ENCODE measurements at places on chromosomes 5 and 9. TPM values are rescaled to one million over a fixed set of nuclear protein-coding genes. Genes with fewer than 3 reads are reported as not detected.

- no peak for DNase-seq
These were observed 316.3 kb upstream of the POU5F2 start for GRCh38 chr5:94057655-94058054.

DNA sequence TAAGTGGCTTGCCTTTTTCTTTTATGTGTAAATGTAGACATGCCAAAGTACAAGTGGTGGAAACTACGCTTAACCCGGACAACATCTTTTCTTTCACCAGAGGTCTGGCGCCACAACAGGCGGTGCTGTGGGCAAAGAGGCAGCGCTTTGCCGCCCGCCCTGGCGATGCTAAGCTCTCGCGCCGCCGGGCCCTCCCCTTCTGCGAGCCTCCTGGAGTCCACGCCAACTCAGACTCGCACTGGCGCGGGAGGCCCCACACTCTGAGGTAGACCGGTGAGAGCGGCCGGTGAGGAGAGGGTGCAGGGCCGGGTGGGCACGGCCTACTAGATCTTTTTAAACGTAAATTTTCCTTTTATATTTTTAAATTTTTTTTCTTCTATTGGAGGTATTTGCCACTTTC, 2253.1 kb upstream of the C9orf72 start:
- DNase-seq, result no peak

Gene LCN10
- 0.30 TPM for total RNA-seq

- DNase-seq, result no peak
These were observed 148.2 kb downstream of the C9orf50 start for GRCh38 chr9:129472651-129473102.

DNA sequence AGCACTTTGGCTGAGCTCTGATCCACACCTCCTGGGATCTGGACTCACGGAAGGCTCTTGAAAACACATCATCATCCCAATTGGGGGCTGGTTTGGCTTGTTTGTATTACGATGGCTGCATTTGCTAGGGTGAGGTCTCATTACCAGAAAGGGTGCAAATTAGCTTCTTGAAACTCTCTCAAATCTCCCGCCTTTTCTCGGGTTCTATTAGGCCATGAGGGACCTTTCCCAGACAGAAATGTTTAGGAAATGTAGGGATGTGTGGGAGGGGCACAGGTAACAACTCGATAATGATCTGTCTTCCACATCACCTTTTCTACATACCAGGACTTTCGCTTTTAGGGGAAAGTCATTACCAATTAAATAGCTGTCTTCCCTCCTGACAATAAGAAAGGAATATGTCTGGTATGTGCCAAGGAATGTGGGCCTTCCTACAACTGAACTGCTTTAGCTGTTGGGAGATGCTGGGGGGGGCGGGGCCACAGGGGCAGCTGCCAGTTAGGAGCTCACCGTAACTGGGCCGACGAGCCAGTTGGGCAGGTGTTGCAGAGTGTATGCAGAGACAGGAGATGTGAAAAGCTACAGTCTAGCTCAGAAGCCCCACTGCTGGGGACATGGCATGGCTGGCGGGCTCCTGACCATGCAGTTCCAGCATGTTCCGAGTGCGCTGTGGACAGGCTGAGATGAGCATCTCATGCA, 71.2 kb downstream of the AK8 start:
- DNase-seq, result no peak

DNA sequence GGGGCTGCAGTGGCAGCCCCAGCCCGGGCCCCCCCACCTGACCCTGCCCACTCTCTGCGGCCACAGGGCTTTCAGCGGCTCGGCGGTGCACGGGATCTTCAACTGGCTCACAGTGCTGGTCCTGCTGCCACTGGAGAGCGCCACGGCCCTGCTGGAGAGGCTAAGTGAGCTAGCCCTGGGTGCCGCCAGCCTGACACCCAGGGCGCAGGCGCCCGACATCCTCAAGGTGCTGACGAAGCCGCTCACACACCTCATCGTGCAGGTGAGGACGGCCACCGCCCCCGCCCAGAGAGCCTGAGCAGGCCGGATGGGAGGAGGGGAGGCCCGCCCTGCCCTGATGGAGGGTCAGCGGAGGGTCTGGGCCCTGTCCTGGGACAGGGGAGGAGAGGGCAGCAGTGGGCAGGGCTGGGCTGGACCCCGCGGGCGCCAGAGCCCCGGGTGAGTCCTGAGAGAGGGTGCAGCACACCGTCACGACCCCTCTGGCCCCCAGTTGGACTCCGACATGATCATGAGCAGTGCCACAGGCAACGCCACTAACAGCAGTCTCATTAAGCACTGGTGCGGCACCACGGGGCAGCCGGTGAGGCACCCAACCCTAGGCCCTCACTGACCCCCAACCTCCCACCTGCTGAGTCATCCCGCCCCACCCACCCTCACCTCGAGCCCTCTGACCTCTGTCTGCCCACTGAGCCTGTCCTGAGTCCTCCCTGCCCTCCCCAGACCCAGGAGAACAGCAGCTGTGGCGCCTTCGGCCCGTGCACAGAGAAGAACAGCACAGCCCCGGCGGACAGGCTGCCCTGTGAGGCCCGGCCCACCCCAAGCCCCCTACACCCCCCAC, 2.7 kb downstream of the SLC34A3 start:
- no peak for DNase-seq

DNA sequence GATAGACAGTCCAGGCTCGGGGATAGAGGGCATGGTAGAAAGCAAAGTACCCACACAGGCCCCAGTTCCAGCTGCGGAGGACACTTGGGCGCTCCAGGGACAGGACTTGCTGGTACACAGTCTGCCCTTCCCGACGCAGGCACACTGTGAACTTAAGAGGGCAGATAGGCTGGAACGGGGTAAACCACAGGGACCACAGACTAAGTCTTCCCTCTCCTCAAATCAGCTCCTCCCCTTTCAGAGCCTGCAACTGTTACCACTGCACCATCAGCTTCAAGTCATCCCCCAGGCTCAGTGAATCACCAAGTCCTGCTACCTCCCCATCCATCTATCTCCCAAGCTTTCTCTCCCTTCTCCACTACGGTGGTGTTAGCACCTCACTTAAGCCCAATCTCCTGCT, 7.3 kb downstream of the GBA2 start:
- no peak for DNase-seq

Gene CD72
- 7.9 TPM for total RNA-seq

Gene SMIM32
- not detected for total RNA-seq

GRCh38 chr9:110745676-110746075, 77.1 kb downstream of the MUSK start:
- no peak for DNase-seq

DNA sequence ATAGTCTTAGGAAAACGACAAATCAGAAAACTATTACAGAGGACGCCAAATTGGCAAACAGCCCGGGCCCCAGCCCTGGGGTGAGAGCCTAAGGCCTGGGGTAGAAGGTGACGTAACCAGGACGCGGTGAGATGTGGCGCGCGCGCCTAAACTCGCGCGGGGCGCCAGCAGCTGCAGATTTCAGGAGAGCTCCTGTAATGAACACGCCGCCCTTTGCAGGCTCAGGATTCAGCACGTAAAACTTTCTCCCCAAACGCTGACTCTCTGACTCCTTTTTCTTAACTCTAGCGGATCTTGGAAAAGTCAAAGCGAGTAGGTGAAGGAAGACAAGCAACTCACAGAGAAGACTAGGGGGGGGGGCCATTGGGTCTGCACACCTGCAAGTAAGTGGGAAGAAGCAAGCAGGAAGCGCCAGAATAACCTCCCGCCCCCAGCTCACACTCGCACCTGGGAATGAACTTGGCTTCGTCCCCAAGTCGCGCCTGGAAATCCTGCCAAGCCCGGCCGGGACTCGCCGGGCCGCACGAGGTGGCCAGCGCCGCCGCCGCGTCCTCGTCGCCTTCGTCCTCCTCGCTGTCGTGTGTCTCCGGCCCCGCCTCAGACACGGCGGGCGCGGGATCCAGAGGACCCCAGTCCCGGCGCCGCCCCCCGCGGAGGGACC, 822 bp downstream of the RASEF start:
- no peak for DNase-seq

DNA sequence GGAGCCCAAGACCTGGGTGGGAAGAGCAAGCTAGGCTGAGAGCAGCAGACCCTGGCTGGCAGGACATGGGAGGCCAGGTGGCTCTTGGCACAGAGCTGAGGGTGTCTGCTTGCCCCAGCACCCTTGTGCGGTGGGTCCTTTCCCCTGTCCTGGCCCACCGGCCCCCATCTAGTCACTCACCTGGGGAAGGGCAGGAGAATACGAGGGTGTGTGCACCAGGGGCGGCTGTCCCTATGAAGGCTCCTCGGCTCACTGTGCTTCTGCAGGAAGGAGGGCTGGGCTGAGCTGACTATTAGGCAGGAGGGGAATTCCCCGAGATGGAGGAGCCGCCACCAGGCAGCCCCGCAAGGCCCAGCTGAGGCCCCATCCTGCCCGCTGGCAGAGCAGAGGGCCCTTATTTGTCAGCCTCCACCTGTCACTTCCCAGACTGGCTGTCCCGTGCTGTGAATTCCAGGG, 6.1 kb upstream of the TNIP1 start:
- DNase-seq, result peak; percentile 79

DNA sequence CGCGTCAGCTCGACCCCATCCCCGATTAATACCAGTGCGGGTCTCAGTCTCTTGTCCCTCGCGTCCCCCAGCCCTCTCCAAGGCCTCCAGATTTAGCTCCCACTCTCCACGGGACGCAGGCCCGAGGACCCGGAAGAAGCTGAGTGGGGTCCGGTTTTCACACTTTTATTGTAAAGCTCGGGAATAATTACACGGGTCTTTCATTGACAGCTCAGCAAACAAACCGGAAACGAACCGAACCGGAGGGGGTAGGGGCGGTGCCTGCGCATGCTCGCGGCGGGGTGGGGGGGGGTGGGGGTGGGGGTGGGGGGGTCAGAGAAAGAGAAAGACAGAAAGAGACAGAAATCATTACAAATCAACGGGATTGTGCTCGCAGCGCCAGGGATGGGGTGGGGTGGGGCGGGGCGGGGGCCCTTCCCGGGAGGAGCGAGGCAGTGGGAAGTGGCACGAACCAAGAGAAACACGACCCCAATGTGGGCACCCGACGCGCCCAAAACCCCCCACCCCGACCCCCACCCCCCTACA, 27.9 kb downstream of the PCDH1 start:
- DNase-seq, result peak; percentile 58

Gene TEX48
- total RNA-seq, result not detected

- DNase-seq, result no peak
These were observed 18.0 kb downstream of the AMBP start for GRCh38 chr9:114060070-114060469.

- no peak for DNase-seq
These were observed 7.3 kb downstream of the JMY start for GRCh38 chr5:79243224-79243623.

DNA sequence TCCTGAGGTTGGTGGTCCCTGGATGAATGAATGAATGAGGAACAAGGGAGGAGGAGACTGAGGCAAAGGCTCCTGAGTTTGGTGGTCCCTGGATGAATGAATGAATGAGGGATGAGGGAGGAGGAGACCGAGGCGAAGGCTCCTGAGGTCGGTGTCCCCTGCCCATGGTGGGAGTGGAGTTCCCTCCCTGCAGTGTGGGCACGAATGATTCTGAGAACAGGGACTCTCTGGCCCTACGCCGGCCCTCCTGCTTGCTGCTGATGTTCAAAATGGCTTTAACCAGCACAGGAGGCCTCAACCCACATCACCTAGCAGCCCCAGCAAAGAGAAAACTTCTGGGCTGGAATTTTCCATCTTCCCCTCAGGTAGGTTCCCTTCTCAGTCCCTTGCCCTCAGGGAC, 377.8 kb downstream of the IRX2 start:
- DNase-seq, result no peak

DNA sequence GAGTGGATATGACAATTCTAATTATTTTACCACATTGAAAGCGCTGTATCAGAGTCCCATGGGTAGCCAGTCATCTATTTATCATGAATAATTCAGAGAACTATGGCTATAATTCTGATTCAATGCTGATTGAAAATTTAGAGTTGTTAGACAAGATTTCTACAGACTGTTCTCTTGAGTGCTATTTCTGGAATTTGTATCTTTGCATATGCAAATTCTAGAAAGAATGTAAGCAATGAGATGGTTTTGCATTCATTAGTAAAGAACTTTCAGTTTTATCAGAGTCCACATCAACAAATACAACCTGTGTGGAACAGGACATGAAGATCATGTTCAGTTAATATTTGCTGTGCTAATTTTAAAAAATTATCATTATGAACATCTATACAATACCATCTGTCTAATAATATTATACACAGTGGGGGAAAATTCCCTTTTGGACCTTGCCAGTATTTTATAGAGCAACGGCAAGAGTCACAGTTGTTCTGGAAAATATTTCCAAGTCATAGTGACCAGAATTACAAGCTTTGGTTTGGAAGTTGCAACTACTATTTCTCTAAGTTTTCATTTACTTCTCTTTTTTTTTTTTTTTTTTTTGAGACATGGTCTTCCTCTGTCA, 372.7 kb upstream of the PTGER4 start:
- no peak for DNase-seq

Gene MAMDC2
- total RNA-seq, result 0.10 TPM

- DNase-seq, result no peak
These were observed 1.3 kb downstream of the PLGRKT start for GRCh38 chr9:5436441-5436840.

Gene INSL4
- total RNA-seq, result not detected

DNA sequence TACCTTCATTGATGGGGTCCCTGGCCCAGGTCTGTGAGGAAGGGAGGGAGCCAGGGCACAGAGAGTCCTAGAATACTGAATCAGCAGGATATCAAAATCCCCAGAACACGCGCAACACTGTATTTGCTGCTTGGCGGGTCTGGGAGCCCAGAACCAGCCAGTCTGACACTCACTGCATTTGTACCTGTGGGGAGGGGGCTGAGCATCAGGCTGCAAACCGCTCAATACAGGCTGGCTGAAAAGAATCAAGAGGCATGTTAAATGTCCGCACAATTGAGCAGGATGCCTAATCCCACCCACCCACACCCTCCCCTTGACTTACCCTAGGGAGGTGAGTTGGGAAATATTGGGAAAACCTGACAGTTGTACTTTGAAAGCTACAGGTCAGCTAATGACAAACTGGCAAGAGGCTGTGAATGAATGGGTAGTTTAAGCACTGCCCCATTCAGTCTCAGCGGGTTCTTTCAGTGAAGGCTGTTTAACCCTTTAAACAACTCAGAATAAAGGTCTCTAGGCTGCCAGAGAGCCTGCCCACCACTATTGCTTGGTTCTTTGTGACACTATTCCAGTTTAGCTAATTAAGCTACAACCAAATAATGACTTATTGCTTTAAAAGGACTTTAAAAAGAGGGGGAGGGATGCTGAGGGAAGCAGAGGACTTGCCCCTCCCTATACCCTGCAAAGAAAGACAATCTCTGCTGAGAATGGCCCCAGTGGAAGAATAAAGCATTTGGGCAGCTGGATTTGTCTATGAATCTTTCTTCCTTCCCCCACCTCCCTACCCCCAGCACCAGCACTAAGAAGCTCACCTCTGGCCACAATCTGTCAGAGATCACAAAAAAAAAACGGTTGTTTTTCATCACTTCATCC, 5.0 kb downstream of the SPRY4 start:
- no peak for DNase-seq
